Central memory CD8-positive, alpha-beta T cell (primary cell): ENCODE measurements at places on chromosomes 1 and 21.

- no peak for DNase-seq
Observed at GRCh38 chr1:82979593-82980236, 1019.2 kb downstream of the TTLL7 start.

DNA sequence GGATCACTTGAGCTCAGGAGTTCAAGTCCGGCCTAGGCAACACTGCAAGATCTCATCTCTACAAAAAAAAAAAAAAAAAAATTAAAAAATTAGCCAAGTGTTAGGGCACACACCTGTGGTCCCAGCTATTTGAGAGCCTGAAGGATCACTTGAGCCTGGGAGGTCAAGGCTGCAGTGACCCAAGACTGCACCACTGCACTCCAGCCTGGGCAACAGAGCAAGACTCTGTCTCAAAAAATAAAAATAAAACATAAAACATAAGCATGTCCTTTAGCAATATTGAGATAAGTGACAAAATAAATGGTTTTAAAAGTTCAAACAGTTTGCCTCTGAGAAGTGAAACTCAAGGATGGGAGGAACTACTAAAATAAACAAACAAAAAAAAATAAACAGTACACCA, 101.2 kb downstream of the RERE start:
- no peak for DNase-seq

DNA sequence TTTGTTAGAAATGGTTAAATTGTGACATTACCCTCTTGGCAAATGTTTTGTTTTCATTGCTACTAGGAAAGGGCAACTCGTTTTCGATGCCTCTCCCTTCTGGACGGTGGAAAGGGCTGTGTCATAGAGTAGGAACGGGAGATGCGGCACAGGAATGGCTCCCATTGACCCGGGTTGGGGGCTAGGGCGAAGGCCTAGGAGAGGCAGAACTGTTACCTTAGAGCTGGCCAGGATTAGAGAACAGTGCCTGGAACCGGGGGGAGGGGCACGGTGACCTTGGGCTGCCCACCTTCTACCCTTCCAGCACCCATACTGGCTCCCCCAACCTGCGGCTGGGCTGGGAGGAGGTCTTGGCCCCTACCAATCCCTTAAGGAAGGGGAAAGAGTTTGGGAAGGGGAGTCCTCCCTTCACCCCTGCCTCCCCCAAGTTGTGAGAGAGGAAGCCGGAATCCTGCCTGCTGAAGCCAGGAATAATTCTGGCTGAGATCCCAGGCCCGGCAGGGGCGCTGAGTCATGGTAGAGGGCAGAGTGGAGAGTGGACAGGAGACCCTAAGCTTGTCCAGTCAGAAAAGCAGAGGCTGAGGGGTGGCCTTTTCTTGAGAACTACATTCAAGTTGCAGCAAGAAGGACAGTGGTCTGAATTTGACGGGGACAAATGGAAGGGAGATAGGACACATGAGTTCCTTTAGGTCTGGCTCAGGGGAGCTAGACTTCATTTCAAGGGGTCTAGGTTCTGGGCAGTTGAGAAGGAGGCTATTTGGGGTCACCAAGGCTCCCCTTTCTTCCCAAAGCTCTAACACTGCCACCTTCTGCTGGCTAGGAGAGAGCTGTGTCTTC, 8.2 kb downstream of the LMNA start:
- no peak for DNase-seq

DNA sequence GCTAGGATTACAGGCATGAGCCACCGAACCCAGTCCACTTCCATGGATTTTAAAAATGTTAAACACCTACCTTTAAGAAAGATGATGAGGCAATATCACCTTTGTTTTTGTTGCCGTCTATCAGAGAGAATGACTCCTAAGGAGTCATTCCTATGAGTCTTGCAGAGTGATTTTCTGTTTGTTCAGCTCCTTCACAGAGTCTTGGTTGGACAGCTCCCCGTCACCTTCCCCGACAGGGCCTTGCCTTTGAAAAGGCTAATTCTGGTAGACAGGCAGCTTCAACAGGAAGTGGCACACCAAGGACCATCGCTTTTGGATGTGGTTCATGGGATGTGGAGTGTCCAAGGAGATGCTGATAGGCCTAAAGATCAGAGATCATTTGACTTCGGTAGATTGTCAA, 17.5 kb downstream of the ZBTB18 start:
- no peak for DNase-seq

DNA sequence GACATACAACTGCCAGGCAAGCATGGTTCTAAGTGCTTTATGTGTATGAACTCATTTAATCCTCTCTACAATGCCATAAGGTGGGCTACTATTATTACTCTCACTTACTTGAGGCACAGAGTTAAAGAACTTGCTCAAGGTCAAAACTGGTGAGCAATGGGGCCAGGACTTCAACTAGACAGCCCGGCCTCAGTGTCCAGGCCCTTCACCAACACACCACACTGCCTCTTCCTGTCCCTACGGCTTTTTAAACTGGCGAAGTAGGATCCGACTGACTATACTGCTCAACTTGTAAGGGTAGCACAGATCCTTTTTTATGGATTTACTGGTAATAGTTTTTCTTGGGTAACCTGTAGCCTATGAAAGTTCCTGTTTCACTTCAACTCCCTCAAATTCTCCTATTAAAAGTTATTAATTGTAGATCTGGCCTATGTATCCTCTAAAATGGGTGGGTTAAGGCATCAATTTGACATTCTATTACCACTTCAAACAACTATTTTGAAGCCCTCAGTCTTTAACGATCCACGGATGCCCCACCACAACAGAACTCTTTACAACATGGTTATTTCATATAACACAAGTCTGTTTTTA, 4.3 kb downstream of the ERRFI1 start:
- no peak for DNase-seq

DNA sequence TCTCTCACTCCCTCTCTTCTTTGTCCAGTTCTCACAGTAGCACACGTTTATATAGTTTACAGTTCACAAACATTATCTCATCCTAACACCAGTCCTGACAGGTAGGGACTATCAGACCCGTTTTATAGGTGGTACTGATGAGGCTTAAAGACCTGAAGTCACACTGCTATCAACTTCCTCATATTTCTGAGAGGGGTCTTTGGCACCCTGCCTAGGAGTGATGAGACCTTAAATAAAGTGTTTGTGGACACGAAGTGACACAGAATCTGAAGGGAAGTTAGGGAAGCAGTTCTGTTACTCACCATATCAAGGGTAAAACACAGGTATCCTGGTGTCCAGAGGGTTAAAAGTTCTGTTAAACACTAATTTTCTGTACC, 590 bp upstream of the TACSTD2 start:
- no peak for DNase-seq

DNA sequence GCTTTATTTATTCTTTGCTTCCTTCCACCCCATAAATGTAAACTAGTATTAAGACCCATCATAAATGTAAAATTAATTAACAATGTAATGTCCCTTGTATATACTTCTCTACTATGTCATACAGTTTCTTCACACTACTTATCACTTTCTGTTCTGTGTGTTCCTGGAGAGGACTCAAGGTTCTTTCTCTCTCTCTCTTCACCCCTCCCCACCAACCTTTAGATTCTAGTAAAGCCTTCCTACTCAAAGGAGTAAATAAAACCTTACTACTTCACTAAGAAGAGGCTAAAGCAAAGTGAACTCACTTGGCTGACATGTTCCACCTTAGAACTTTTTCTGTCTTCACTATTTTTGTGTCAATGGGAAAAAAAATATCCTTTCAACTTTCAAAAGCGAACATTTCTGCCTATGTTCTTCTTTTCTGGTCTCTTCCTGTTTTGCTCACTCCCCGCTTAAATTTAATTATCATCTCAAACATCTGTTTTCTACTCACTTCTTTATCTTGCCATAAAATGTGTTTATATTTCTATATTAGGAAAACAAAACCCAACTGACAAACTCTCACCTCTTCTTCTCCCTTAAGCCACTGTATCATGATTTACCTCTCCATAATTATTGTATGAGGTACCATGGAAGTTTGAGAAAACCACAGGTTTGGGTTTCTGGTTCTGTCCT, 260.3 kb downstream of the DPYD start:
- DNase-seq, result no peak

GRCh38 chr21:30942192-30942591, 60.8 kb upstream of the KRTAP11-1 start:
- DNase-seq, result no peak

DNA sequence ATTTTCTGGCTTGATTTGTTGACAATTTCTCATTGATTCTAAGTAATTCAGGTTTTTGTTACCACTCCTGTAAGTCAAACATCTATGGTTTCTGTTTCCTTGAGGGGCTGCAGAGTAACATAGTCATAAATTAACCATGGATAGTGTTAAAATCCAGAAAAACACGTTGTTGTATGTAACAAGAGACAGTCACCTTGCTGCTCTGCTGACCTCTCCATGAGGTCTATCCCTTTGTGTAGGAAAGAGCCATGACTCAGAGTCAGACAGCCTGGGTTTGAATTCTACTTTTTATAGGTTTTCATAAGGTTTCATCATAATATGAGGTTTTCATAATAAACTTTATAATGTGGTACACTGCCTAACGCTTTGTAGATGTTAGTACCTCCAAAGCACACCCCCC, 27.6 kb upstream of the NBL1 start:
- no peak for DNase-seq

GRCh38 chr1:115311474-115311989, 26.5 kb downstream of the NGF start:
- no peak for DNase-seq
